ENCODE measurements at places on chromosomes 16 and 17. TPM values are rescaled to one million over a fixed set of nuclear protein-coding genes. Genes with fewer than 3 reads are reported as not detected.

The TPSD1 gene
- 0.40 TPM for total RNA-seq

The WFDC1 gene
- not detected for total RNA-seq

The EFNB3 gene
- total RNA-seq = not detected

The KLHL10 gene
- not detected for total RNA-seq

The C17orf100 gene
- 3.5 TPM for total RNA-seq

The TM4SF5 gene
- total RNA-seq = not detected

The GFAP gene
- not detected for total RNA-seq

The MAF gene
- 31.0 TPM for total RNA-seq

- peak; percentile 55 for DNase-seq
Observed at GRCh38 chr17:50198026-50198669, 3.3 kb downstream of the COL1A1 start.

GRCh38 chr17:57550668-57551315, 194.3 kb downstream of the CCDC182 start:
- DNase-seq = no peak

DNA sequence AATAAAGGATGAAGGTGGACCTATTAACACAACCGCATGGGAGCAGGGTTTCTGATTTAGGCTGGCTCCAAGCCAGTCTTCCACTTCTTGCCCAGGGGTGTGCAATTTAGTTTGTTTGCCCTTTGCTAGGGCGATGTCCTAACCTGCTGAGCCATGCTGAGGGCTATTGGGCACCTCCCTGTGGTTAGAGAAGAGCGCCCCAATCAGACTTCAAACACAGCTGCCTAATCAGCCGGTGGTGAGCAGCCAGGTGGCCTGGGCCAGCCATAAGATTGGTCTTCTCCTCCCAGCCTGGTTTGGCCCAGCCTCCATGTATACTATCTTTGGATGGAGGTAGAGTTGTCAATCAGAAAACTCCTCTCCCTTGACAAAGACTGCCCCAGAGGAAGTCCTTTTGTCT, 15.7 kb downstream of the TMEM94 start:
- DNase-seq = no peak

- DNase-seq = no peak
Observed at GRCh38 chr17:26775219-26775822, 518.6 kb upstream of the WSB1 start.

DNA sequence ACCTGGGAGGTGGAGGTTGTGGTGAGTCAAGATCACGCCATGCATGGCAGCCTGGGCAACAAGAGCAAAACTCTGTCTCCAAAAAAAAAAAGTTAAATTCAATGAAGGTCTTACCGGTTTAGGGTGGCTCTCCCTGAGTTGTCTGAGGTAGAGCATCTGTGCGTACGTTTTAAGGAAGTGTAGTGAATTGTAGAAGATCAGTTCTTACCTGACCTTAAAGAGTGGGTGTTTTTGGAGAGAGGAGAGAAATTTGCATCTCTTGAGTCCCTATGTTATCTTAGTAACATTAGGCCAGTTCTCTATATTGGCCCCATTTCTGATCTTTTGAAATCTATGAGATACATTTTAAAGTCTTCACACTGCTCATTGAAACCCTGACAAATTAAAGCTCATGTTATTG, 56.2 kb downstream of the ELAC2 start:
- DNase-seq = no peak

DNA sequence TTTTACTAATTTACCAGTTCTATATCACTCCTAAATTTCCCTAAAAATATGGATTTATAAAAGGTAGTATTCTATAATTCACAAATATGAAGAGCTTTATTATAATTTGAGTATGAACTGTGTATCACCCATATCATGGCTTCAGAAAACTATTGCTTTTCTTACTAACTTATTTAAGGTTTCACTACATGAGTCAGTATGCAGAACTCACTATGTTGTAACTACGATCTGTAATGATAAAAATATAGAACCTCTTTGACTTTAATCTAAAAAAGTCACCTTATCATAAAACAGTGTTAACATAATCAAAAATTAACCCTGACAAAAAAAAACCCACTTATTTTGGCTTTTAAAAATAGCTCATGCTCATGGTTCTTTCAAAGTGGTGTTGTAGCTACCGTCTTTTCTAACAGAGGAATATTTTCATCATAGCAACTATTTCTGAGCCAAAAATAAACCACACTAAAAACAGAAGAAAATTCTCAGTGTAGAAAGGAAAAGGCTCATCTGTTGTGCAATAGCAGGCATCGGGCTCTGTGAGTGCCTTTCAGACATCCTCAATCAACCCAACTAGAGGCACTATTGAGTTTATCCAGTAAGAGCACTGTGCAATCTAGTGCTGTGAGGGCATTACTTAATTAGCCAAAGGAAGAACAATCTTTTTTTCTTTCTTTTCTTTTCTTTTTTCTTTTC, 42.1 kb downstream of the ITGAM start:
- DNase-seq = no peak

GRCh38 chr16:57432505-57432904, 14.7 kb downstream of the CIAPIN1 start:
- DNase-seq = no peak

DNA sequence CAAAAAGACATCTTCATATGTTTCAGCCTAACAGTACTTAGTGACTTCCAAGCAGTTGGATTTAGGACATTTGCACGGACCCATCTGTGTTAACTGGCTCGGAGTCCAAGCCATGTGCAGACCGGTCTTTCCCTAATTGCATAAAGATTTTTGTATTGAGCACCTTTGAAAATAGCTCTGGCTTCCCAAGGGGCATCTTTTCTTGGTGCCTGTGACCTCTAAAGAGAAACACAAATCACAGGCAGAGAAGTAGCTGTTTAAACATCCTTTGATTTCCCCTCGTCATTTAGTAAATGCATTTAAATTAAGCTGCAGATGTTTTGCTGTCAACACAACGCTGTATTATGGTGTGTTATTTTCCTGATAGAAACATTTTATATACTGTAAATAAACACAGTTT, 288.2 kb upstream of the SALL1 start:
- DNase-seq = no peak

DNA sequence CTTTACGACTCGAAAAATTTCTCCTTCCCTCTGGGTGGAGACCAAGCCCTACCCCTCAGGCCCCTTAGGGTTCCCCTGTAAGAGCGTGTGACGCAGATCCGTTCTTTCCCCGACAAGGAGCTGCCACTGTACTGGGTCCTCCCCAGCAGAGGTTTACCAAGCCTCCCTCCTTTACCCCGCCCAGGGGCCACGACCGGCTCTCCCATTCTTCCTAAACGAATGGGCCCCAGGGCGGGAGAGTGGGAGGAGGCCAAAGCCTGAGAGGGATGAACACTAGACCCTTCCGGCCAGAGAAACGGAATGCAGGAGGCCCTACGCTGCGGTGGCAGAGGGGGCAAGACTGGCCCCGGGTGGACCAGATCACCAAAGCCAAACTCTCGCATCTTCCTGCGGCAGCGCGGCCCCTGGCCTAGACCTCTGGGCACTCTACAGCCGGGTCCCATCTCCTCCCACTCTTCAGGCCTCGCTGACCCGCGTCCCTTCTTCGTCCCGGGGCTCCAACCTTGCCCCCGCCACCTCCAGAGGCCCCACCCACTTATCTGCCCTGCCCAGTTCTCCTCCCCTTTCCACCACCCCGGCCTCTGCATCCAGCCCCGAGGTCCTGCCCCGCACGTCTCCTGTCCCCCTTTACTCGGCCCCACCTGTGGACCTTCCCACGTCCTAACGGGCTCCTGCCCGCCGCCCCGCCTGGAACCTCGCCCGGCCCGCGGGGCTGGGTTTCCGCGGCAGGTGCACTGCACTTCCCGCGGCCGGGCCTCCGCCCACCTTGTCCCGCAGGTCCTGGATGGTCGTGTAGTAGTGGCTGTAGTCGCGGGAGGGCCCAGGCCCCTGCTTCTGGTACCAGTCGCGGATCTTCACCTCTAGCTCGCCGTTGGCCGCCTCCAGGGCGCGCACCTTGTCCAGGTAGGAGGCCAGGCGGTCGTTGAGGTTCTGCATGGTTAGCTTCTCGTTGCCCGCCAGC, 765 bp downstream of the KRT19 start:
- DNase-seq = peak; percentile 17

- DNase-seq = no peak
Observed at GRCh38 chr17:28758411-28759121, 14.8 kb downstream of the TRAF4 start.

- no peak for DNase-seq
Observed at GRCh38 chr16:87308826-87309225, 8.4 kb downstream of the C16orf95 start.

GRCh38 chr17:7704601-7705268, at the start of gene EFNB3:
Gene EFNB3, plus strand, starts transcription at chr17:7705202. Its CDS starts 397 bp downstream, at chr17:7705599.
- DNase-seq = no peak

DNA sequence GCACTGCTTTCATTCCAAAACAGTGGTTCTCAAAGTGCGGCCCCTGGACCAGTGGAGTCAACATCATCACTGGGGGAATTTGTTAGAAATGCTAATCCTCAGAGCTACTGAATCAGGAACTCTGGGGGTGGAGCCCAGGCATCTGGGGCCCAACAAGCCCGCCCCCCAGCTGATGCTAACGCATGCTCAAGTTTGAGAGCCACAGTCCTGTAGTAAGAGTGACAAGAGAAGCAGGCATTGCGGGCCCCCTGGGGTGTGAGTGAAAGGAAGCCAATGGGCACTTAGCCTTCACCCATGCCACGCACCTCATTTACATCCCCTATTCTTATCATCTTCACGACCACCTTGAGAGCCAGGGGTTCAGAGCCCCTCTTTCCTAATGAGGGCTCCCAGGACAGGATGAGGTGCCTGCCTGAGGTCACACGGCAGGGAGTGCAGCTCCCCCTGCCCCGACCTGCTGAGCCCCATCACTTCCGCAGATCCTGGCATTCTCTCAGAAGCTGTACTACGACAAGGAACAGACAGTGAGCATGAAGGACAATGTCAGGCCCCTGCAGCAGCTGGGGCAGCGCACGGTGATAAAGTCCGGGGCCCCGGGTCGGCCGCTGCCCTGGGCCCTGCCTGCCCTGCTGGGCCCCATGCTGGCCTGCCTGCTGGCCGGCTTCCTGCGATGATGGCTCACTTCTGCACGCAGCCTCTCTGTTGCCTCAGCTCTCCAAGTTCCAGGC, 9.1 kb downstream of the CA4 start:
- no peak for DNase-seq

GRCh38 chr17:81221842-81222619, 734 bp downstream of the CEP131 start:
- no peak for DNase-seq

GRCh38 chr17:8326511-8327302, 12.9 kb upstream of the ODF4 start:
- peak; percentile 5 for DNase-seq

- no peak for DNase-seq
Observed at GRCh38 chr16:19872179-19872863, 12.3 kb downstream of the GPRC5B start.

- DNase-seq = no peak
Observed at GRCh38 chr17:5194346-5194745, 2.7 kb upstream of the ZNF594 start.

- DNase-seq = peak; percentile 67
Observed at GRCh38 chr17:499951-500461, 147.4 kb upstream of the RPH3AL start.

- no peak for DNase-seq
Observed at GRCh38 chr16:48350736-48351135, 34.5 kb downstream of the SIAH1 start.
